ENCODE measurements at places on chromosomes 5 and 9.

DNA sequence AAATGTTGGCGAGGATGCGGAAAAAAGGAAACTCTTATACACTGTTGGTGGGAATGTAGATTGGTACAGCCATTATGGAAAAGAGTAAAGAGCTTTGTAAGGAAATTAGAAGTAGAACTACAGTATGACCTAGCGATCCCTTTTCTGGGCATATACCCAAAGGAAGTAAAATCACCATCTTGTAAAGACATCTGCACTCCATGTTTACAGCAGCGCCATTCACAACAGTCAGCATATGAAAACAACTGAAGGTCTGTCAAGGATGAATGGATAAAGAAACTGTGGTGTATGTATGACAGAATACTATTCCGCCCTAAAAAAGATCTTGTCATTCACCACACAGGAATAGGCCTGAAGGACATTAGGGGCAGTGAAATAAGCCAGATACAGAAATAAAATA lies 27.7 kb upstream of the SLC25A51 start:
- no peak for DNase-seq

- DNase-seq, result no peak
Measured at GRCh38 chr9:119677811-119678505, 308.7 kb upstream of the BRINP1 start.

GRCh38 chr9:91516081-91516480 lies 92.4 kb upstream of the NFIL3 start:
- no peak for DNase-seq

GRCh38 chr9:110468950-110469349 lies 110.6 kb downstream of the SVEP1 start:
- DNase-seq, result no peak

- DNase-seq, result no peak
Measured at GRCh38 chr5:128681096-128681495, 143.1 kb upstream of the FBN2 start.

DNA sequence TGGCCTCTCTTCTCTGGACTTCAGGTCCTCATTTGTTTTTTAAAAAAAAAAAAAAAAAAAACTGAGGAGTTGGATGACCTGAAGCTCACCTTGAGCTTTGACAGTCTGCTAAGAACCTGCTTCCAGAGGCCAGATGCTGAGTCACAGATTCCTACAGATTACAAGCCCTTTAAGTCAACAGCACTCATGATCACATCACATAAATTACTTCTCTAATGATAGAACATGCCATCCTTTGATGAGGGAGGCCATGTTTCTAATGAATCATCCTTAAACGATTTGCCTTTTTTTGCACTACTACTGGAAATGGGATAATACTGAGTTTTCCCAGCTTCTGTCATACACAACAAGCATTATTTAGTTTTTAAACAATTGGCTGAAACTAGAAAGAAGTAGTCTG lies 34.2 kb upstream of the MYOT start:
- no peak for DNase-seq

DNA sequence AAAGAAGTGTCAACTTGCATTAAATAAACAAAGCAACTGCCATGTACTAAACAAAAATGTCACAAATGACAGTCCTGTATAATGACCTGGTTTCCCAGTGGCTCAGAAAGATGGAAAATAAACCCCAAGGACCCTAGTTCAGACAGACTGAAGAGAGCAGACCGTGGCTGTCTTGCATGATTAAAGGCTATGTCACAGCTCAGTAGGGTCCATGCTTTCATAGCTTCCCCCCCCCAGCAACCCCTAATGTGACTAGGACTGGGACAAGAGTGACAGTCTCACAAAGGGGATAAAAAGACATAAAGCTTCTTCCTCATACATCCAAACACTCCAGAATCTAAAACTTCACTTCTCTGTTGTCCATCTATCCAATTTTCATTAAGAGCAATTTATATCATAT lies 113.6 kb downstream of the NR6A1 start:
- no peak for DNase-seq

GRCh38 chr5:137997726-137998213 lies 35.1 kb downstream of the FAM13B start:
- DNase-seq, result no peak

DNA sequence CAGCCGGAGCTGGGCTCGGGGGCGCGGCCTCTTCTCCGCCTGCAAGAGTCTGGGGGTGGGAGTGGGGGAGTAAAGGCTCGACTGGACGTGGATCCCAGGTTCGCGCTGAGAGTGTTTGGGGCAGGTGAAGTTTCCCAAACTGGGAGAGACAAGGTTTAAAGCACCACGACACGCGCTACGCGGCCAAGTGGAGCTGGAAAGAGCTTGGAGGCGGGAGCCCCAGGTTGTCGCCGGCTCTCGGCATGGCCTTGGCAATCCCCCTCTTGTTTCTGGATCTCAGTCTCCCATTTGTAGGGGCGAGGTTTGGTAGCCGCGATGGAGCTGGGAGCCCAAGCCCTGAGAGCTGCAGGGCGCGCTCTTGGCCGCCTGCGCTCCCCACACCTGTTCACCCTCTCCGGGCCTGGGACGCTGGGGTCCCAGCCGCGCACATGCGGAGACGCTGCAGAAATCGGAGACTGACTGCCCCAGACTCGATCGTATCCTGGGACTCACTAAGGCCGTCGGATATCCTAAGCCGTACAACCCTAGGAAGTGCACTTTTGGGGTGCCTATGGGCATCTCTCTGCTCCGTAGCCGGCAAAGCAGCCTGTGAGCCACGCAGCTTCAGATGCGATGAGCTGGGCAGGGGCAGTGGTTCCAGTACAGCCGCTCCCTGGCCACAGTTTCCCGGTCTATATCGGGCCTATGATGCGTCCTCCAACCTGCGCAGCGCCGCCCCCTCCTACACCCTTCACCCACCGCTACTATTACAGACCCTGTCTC lies 937 bp downstream of the TMOD1 start:
- DNase-seq, result no peak

DNA sequence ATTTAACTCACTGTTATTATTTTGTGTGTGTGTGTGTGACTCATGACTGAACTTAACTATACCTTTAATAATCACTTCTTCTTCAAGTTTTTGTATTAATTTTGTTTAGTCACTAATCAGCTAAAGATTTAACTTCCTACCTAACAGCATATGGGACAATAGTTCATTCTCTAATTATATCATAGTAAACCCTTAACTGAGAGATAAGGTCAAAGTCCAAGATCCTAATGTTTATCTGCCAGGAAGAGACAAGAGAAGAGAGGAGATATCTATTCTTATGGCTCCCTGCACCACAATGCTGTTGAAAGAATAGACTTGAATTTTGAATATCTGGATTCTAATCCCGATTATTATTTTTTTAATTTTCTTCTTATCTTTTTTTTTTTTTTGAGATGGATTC lies 28.1 kb downstream of the FREM1 start:
- no peak for DNase-seq

- no peak for DNase-seq
Measured at GRCh38 chr5:44909004-44909403, 100.3 kb downstream of the MRPS30 start.

- peak; percentile 27 for DNase-seq
Measured at GRCh38 chr5:172370648-172371545, 83.4 kb downstream of the SH3PXD2B start.

DNA sequence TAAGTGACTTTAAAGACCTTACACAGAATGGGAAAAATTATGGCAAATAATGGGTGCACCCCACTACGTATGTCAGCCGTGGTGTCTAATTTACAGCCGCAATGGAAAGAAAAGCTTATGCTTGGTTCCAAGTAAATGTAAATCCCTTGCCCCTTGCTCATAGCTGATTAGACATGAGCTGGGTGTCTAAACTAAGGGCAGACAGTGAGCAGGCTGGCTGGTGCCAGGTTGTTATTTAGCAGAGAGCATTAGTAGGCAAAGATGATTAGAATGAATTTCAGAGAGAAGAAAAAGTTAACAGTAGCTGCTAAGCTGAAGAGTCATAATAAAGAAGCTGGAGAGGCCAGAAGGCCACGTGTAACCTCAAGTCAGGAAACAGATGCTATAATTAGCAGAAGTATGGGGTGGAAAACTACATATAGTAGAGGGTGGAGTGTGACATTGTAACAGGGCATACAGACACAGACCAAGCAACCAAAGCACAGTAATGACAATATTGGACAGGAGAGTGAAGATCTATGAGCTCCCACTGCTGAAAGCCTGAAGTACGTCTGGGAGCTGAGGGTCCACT lies 257.7 kb downstream of the MCTP1 start:
- no peak for DNase-seq

DNA sequence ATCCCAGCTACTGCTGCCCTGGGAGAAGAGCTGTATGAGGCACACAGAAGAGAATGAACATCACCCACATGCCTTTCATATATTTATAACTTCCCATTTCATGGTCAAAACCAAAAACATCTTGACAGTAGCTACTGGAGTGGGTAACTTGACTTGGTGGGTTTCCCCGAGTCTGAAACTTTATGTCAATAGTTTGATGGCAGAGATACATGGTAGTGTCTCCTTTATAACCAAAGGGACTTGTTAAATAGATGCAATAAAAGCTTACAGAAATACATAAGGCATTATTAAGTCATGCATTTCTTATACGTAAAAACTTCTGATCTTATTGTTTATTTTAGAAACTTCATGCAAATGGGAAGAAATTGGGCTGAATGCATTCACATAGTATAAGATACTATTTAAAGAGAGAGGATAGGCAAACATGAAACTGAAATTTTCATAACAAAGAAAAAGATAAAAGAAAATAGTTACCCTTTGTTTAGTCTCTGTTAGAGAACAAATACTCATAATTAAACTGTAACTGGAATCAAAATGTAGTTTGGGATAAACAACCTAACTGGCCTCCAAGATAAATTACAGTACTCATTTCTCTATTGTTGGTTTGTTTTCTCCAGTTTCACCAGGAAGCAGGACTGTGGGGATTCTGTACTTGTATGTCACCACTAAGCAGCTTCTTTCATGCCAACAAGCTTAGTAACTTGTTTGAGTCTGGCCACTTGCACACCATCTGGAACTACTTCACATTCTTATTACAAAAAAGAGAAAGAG lies 459.3 kb upstream of the MEF2C start:
- no peak for DNase-seq

DNA sequence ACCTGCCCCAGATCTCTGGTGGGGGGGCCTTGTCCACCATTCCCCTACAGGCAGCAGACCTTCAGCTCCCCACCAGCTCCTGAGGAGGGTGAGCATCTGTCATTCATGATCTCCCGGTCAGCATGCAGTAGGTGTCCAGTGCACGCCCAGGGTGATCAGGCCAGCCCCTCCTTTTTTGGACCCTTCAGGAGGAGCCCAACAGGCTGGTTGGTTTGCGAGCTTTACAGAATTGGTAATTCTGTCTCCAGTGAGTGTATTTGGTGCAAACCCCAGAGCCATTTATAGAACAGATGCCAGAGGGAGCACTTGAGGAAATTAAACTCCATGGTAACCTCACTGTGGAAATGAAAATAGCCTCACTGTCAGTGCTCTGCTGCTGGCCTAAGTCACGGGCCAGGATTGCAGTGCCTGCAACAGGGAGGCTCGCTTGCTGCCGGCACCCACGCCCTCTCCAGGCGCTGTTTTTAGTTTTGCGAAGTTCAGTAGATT lies 23.4 kb downstream of the WNK2 start:
- DNase-seq, result peak; percentile 5

GRCh38 chr9:107594908-107595530 lies 105.5 kb upstream of the KLF4 start:
- DNase-seq, result no peak

DNA sequence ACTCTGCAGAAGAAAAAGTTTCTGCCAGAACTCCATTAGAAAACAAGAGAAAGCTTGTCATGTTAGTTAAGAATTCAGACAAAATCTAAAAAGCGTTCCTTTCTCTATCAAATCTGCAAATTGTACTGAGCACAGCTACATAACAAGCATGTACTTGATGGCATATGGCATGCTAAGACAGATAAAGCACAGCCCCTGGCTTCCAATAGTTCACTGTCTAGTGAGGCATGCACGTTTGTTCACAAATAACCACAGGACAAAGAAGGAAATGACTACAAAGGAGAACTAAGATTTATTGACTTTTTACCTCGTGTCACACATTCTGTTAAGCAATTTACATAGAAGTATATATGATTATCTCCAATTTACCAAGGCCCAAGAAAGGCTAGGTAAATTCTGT lies 518.2 kb upstream of the TLE4 start:
- no peak for DNase-seq

GRCh38 chr5:52468976-52469375 lies 318.7 kb upstream of the ITGA1 start:
- no peak for DNase-seq

DNA sequence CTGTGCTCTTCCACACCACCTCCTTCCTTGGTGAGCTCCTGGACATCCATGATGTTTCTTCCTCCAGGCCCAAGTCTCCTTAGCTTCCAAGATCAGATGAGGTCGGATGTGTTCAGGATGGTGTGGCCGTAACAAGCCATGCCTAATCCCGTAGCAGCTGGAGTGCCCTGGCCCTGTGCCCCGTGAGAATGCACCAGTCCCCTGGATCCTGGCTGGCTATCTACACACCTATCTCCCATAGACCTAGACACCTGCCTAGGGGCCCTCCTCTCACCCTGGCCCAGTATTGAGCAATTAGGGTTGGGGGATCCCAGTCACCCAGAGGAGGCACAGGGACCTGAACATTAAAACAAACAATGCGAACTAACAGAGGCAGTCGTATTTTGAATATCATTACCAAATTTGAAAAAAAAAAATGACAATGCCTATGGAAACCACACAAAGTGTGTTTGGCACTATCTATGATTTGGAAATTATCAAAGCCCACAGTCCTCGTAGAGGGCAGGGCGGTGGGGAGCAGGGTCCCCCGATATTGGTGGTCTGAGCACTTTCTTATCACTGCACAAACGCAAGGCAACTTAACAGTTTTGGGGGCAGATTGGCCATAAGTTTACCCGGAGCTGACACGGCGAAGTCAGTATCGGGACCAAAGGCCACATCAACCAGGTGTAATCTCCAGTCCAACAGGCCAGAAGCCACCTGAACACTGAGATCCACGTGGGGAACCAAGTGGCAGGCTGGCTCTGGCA lies 13.2 kb downstream of the ENG start:
- no peak for DNase-seq

- DNase-seq, result no peak
Measured at GRCh38 chr9:128057724-128058409, 9.3 kb downstream of the NAIF1 start.

GRCh38 chr9:125493881-125494652 lies 212.9 kb downstream of the MAPKAP1 start:
- no peak for DNase-seq

- no peak for DNase-seq
Measured at GRCh38 chr5:66306844-66307315, 162.8 kb downstream of the SREK1 start.

GRCh38 chr9:23662320-23662719 lies 163.7 kb downstream of the ELAVL2 start:
- DNase-seq, result no peak

DNA sequence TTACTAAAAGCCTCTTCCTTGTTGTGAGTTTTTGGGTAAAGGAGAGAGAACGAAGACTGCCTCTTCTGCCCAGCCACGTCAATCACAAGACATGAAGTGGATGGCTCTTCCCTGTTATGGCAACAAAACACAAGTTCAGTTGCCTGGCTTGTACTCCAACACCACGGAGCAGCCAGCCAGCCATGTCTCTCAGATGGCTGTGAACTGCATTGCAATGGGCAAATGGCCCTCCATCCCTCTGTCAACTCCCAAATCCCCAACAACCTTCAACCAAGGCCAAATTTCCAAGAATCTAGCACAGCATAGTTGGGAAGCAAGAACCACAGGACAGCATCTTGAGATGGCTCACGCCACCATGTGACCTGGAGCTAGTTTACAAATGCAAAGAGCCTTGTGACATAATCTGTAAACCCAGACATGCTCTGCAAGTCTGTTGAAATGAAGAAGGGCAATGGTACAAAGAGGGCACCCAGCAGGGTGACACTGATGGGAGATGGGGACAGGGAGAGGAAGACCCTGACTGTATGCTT lies 53.9 kb downstream of the ZNF366 start:
- no peak for DNase-seq

- DNase-seq, result no peak
Measured at GRCh38 chr9:37425298-37425752, 2.8 kb downstream of the GRHPR start.
